A172 (cell line): ENCODE measurements at places on chromosomes 12 and 14. TPM values are rescaled to one million over a fixed set of nuclear protein-coding genes. Genes with fewer than 3 reads are reported as not detected.

The FLVCR2 gene
- total RNA-seq = 0.59 and 0.65 TPM in 2 replicates

The TRIM9 gene
- 0.02 and 0.34 TPM in 2 replicates for total RNA-seq

The STXBP6 gene
- total RNA-seq = 3.9 and 7.6 TPM in 2 replicates

The RBMS2 gene
- total RNA-seq = 7.4 and 11.1 TPM in 2 replicates

The PRR4 gene
- total RNA-seq = 0.28 TPM in 1 of 2 replicates, not detected in the other

The CDKN3 gene
- 104 and 166 TPM in 2 replicates for total RNA-seq

The LUM gene
- 0.22 and 10.1 TPM in 2 replicates for total RNA-seq

The KRT85 gene
- 0.05 TPM in 1 of 2 replicates, not detected in the other for total RNA-seq

The DPY19L2 gene
- 2.1 and 18.8 TPM in 2 replicates for total RNA-seq

The COCH gene
- 4.1 and 4.8 TPM in 2 replicates for total RNA-seq

The CDK2 gene
- 91.6 and 100 TPM in 2 replicates for total RNA-seq

The SEL1L gene
- 28.0 and 40.0 TPM in 2 replicates for total RNA-seq

The MFAP5 gene
- 0.65 and 2.4 TPM in 2 replicates for total RNA-seq

The GLIPR1L2 gene
- 0.24 and 0.76 TPM in 2 replicates for total RNA-seq

The TCL1A gene
- total RNA-seq = not detected in 2 replicates

The C2CD5 gene
- 9.0 and 10.7 TPM in 2 replicates for total RNA-seq

The PMCH gene
- not detected in 2 replicates for total RNA-seq

The PPP1R1A gene
- not detected in 2 replicates for total RNA-seq

The ARMH4 gene
- 3.1 and 4.0 TPM in 2 replicates for total RNA-seq

The GALNT9 gene
- total RNA-seq = 2.4 and 11.5 TPM in 2 replicates

The CIPC gene
- total RNA-seq = 9.9 and 13.5 TPM in 2 replicates

The MUCL1 gene
- total RNA-seq = not detected in 2 replicates

The MIP gene
- not detected in 2 replicates for total RNA-seq

The MYF5 gene
- total RNA-seq = not detected in 2 replicates

The SAMD4A gene
- 2.3 and 9.5 TPM in 2 replicates for total RNA-seq

The CACNB3 gene
- total RNA-seq = 11.7 and 20.4 TPM in 2 replicates

The KCNC2 gene
- not detected in 2 replicates for total RNA-seq

The EGLN3 gene
- total RNA-seq = 1.5 TPM in 2 replicates

The ALDH2 gene
- not detected in 2 replicates for total RNA-seq

The SDR9C7 gene
- total RNA-seq = 0.12 TPM in 1 of 2 replicates, not detected in the other

The RERG gene
- total RNA-seq = not detected in 2 replicates

The TTC6 gene
- 0.14 and 1.5 TPM in 2 replicates for total RNA-seq

The C14orf39 gene
- total RNA-seq = not detected in 2 replicates

The NOS1 gene
- not detected in 2 replicates for total RNA-seq

The TAS2R9 gene
- not detected in 2 replicates for total RNA-seq

The ABCD2 gene
- not detected in 2 replicates for total RNA-seq

The PRIMA1 gene
- not detected in 2 replicates for total RNA-seq

The ABCC9 gene
- 0.02 and 0.17 TPM in 2 replicates for total RNA-seq

The RPL10L gene
- total RNA-seq = not detected in 2 replicates

The RNASE3 gene
- not detected in 2 replicates for total RNA-seq

The SLC2A3 gene
- 16.3 and 17.0 TPM in 2 replicates for total RNA-seq

The ANKRD33 gene
- total RNA-seq = not detected in 2 replicates

The SELPLG gene
- 1.2 and 2.4 TPM in 2 replicates for total RNA-seq

The CLEC4D gene
- total RNA-seq = not detected in 2 replicates

The KCNH3 gene
- total RNA-seq = 5.4 and 7.1 TPM in 2 replicates

The LRRIQ1 gene
- 0.38 and 4.4 TPM in 2 replicates for total RNA-seq

The OAS2 gene
- 1.7 and 6.5 TPM in 2 replicates for total RNA-seq

The INSM2 gene
- 0.10 and 0.17 TPM in 2 replicates for total RNA-seq

The CHFR gene
- 11.3 and 13.5 TPM in 2 replicates for total RNA-seq

The PTPRQ gene
- total RNA-seq = 0.02 and 0.12 TPM in 2 replicates

The PPM1H gene
- total RNA-seq = 7.0 and 9.2 TPM in 2 replicates

The SUDS3 gene
- 26.5 and 56.3 TPM in 2 replicates for total RNA-seq

The ESYT1 gene
- total RNA-seq = 119 and 164 TPM in 2 replicates
